Sigmoid colon (tissue), 7 donors: ENCODE measurements at places on chromosomes 16 and 17. TPM values are rescaled to one million over a fixed set of nuclear protein-coding genes. Genes with fewer than 3 reads are reported as not detected.

The MYADML2 gene
- total RNA-seq: not detected

The TEX19 gene
- total RNA-seq: not detected

The VASN gene
- total RNA-seq: 7.1 TPM

The TMEM235 gene
- not detected for total RNA-seq

DNA sequence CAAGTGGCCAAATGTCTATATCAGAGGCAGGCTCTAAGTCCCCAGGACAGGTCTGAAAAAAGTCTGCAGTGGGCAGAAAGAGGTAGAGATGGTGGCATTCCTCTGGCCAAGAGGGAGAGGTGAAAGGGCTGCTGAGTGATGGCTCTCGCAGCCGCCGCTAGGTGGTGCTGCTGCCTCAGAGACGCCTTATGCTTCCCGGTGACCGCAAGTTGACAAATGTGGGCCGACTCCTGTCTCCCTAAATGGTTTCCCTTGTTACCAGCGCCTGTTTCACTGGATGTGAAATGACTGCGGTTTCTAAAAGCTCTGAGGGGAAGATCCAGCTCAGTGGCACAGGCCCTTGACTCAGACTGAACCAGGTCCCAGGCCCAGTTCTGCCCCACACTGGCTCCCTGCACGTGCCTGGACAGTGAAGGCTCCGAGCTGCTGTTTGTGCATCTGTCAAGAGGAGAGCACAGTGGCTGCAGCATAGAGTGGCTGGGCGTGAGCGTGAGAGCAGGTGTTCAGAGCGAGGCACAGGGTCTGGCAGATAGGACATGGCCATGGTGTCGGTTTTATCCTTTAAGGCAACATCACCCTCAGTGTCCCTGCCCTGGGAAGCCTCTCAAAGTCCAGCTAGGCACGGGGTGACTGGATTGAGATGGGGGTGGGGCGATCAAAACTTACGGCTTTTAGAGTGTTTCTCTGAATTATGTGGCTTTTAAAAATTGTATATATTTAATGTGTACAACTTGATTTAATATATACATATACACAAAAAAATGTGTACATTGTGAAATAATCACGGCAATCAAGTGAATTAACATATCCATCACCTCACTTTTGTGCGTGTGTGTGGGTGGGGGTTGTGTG, 19.9 kb downstream of the CLEC16A start:
- DNase-seq: peak; percentile 89

- peak; percentile 83 for DNase-seq
Measured at GRCh38 chr16:56610017-56610608, 1.7 kb downstream of the MT2A start.

- peak; percentile 86 for DNase-seq
Measured at GRCh38 chr17:45144199-45145034, 3.9 kb upstream of the HEXIM1 start.

DNA sequence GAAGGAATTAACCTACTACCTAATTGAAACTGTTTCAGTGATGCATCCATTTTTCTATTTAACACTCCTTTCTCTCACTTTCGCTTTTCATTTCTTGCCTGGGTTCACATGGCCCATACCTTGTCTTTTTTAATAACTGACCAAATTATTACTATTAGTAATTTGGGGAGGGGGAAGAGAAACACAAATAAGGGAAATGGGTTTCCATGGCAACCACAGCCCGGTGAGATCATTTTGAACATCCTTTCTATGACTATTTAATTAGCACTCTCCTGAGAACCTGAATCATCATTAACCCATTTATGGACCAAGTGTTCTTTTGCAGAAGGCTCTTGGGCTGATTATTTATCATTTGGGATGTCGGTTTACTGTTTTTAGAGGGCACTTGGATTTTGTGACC, 628.2 kb upstream of the SALL1 start:
- no peak for DNase-seq

DNA sequence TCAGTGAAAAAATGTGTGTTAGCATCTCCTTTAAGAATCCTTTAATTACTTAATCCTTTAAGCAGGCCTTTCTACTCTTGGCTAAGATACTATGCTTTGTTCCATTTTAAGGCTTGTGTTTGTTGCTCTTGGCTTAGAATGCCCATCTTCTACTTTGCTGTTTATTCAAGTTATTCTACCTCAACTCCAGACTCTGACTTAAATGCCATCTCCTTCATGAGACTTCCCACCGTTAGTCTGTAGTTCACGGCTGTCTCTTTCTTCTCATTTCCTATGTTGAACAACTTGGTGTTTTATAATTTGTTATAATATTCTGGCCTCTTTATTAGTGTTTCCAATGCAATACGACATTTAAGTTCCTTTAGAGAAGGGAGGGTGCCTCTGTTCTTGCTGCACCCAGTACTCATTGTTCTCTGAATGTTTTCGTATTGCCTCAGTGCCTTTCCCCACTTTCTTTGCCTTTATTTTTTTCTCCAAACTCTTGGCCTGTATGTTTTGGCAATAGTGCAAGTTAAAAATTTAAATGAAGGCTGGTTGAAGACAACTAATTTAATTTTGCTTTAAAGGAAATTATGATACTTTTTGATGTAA, 6.1 kb upstream of the KRT10 start:
- DNase-seq: no peak

DNA sequence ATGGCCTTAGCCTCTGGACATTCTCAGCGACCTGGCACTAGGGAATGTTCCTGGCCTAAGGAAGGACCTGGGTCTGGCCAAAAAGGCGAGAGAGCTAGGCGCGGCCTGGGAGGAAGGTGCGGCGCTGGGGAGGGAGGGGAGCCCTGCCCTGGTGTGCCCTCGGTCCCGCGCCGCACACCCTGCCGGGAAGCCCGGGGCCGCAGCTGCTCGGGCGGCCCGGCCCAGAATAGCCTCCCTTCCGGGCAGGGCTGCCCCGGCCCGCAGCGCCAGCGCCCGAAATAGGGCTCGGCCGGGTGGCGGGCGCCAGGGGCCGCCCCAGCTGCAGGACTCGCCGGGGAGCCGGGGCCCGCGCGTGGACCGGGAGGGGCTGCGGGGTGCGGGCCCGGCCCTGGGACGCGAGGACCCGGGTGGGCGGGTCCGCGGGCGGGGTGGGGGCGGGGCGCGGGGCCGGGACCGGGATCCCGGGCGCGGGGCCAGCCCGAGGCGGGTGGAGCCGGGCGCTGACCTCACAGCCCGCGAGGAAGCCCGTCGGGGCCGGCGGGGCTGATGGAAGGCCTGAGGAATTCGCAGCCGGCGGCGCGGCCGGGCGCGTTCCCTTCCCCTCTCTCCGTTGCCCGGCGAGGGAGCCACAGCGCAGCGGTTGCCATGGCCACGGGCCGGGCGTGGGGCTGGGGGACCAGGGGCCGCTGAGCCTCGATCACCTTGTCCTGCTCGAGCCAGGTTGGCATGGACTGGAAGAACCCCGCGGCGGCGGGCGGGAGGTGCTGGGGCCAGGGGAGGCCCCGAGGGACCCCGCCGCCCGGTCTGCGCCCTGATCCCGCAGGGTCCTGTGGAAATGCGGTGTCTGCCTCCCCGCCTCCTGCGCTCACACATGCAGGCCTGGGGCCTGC, 18.1 kb downstream of the SOCS3 start:
- peak; percentile 89 for DNase-seq

DNA sequence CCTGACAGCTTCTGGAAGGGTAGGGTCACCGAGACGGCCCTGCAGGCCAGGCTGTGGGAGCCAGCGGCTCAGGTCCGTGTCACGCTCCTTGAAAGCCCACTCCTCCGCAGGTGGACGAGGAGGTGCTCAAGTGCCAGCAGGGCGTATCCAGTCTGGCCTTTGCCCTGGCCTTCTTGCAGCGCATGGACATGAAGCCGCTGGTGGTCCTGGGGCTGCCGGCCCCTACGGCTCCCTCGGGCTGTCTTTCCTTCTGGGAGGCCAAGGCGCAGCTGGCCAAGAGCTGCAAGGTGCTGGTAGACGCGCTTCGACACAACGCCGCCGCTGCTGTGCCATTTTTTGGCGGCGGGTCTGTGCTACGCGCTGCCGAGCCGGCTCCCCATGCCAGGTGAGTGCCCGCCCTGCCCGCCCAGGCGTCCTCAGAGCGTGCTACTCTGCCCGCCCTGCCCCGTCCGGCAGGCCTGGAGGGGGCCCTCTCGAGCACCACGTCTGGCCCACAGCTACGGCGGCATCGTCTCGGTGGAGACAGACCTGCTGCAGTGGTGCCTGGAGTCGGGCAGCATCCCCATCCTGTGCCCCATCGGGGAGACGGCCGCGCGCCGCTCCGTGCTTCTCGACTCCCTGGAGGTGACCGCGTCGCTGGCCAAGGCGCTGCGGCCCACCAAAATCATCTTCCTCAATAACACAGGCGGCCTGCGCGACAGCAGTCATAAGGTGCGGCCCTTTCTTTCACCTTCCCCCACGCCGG, 1.3 kb downstream of the NAGS start:
- DNase-seq: no peak

DNA sequence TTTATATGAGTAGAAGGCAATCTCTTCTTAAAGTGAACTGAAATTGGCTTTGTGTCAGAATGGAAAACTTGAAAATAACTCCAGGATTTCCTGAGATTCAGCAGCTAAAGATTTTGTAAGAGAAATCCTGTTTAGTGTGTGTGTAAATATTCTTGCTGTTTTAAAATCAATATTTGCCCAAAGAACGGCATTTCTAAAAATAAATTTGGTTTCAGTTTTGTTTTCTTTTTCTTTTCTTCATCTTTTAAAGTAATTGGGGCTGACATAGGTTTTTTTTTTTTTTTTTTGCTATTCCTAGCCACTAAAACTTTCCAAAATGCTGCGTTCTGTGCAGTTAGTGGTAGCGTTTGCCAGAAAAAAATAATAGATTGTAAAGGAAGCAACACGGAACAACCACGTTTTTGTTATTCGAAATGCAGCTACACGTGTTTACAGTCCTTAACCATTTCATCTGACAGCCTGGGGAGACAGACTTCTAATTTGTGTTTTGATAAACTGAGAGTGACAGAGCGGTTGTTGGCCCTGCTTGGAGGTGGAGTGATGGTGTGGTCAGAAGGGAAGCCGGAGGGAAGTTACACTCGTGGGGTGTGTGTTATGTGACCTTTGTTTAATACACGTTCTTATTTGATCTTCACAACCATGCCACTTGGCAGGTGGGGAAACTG, 21.6 kb upstream of the SMPD3 start:
- no peak for DNase-seq

GRCh38 chr17:5128905-5129535, 13.2 kb downstream of the USP6 start:
- DNase-seq: no peak

DNA sequence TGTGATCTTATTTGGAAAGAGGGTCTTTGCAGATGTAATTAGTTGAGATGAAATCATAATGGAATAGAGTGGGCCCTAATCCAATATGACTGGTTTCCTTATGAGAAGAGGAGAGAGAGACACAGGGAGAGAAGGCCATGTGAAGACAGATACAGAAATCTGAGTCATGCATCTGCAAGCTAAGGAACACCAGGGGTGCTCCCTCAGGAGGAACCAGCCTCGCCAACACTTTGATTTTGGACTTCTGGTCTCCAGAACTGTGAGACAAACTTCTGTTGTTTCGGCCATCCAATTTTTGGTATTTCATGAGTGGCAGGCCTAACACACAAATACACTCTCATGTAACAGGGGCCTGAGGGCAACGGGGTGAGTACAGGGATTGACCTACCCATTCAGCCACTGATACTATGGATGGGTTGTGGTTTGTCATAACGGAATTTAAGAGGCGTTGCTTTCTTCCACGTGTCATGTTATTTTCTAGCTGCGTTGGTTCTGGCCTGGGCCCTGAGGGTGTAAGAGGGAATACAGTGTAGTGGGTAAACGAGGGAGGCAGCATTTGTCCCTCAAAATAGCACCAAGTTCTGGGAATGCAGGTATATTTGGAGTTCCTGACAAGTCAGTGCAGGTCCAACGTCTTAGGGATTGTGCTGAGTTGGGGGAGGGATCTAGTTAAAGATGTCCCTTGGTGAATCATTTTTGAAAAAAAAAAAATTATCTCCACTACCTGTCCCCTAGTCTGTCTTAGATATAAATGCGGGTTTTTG, 17.7 kb downstream of the PLCG2 start:
- DNase-seq: no peak

GRCh38 chr16:89887243-89887642, 13.9 kb downstream of the TCF25 start:
- DNase-seq: no peak

DNA sequence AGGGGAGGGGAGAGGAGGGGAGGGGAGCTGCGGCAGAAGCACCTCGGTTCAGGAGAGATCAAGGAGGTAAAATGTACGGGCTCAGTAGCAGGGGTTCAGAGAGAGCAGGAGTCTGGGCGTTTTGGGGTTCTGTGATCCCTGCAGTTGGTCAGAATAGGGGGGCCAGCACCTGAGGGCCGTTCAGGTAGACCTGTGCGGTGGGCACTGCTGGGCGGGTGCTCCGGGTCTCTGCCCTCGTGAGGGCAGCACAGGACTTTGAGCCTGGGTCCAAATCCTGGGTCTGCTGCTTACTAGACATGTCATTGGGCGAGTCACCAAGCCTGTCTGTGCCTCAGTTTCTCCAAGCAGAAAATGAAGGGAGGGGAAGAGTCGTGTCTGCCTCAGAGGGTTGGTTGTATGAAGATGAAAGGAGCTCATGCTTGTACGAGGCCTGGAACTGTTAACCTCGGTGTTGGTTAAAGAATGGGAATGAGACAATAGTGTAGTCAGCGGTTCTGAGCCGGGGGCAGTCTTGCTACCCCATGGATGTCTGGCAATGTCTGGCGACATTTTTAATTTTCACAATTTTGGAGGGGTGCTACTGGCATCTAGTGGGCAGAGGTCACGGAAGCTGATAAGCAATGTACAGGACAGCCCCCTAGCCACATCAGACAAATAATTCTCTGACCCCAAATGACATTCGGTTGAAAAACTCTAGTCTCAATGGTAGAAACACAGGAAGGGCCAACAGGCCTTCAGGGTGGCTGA, 35.4 kb downstream of the OR1D5 start:
- DNase-seq: no peak
